ENCODE measurements at places on chromosomes 12 and 14.

GRCh38 chr14:20820063-20820904 lies 17.6 kb upstream of the RNASE1 start:
- no peak for DNase-seq

DNA sequence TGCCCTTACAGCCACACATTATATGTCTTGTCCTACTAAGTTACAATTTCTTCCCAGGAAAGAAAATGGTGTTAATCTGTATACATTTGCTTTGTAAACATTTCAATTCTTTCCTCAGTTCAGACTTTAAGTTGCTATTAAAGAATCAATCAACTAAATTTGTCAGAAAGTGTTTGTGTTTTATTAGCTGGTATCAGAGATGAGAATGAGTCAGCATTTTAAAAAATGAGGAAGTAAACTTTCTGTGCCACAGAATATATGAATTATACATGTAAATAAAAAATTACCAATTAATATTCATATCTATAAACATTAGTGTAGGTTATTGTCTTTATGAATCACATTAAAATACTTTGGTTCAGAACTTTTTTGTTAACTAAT lies 82.0 kb downstream of the LMO3 start:
- DNase-seq, result no peak

DNA sequence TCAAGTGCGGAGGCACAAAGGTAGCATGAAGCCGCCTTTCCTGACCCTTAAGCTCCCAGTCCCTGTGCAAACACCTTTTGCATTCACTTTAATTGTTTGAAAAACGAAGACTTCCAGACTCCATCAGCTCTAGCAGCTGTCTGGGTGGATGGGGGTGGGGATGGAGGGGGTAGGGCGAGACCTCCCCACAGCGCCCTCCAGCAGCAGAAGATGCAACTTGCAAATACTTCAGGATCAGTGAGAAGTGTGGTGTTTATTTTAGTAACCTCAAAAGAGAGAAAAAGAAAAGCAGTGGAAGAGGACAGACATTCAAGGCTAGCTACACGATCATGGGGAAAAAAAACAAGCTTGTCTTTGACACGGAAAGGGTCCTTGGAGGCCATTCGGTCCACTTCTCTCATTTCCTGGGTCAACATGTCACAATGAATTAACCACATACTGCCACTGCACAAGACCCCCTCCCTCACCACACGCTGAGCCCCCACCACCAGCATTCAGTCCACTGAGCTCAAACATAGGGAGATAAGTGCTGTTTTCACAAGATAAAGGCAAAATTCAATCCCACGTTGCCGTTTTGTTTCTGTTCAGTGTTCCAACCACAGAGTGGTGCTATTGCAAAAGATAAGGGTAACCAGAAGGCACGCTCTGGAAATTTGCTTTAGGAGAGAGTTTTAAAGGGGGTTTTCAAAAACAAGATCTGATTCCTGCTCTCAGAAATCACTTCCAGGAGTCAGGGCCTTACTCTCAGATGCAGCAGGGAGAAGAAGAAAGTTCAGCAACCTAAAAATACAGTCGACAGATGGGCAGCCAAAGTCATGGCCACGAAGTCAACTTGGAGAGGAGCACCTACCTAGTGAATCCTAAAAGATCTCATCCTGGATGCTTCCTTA lies 3.3 kb upstream of the NTF3 start:
- DNase-seq, result peak; percentile 41

- no peak for DNase-seq
These were observed 128.8 kb downstream of the TSPAN9 start for GRCh38 chr12:3205742-3206519.

DNA sequence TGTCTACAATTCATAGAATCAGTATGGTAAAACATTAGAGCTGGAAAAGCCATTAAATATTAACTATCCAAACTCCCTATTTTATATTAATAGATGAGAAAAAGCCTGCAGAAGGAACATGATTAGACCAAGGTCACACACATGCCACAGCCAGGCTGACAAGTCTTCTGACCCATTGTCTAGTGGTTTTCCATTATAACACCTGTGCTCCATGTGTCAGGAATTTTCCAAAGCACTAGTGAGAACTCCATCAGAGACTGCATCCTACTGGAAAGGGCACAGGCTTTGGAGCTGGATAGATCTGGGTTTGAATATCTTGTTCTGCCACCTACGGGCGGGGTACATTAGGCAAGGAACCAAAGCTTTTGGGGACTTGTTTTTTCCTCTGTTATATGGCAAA lies 325.5 kb downstream of the RAD51B start:
- no peak for DNase-seq

- no peak for DNase-seq
These were observed 10.1 kb downstream of the LRTM2 start for GRCh38 chr12:1830401-1830845.

GRCh38 chr12:110846615-110847566 lies at the start of gene CCDC63:
TSS of gene CCDC63 (plus strand) at chr12:110846987. CDS start at chr12:110852955, 5,968 bp downstream.
- DNase-seq, result peak; percentile 76

DNA sequence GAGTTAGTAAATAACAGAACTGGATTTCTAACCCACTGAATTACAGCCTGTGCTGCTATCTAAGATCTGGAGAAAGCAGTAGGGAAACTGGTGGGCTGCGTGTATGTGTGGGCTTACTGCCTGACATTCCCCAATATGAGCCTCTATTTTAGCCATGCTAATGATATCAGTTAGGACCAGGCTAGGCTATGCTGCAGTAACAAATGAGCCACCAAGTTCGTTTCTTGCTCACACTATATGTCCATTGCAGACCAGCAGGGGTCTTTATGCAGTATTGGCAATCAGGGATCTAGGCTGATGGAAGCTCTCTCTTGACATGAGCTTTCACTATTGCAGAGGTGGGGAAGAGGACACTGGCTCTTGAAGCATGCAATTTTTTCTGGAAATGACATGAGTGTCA lies 40.4 kb downstream of the FOS start:
- DNase-seq, result no peak

DNA sequence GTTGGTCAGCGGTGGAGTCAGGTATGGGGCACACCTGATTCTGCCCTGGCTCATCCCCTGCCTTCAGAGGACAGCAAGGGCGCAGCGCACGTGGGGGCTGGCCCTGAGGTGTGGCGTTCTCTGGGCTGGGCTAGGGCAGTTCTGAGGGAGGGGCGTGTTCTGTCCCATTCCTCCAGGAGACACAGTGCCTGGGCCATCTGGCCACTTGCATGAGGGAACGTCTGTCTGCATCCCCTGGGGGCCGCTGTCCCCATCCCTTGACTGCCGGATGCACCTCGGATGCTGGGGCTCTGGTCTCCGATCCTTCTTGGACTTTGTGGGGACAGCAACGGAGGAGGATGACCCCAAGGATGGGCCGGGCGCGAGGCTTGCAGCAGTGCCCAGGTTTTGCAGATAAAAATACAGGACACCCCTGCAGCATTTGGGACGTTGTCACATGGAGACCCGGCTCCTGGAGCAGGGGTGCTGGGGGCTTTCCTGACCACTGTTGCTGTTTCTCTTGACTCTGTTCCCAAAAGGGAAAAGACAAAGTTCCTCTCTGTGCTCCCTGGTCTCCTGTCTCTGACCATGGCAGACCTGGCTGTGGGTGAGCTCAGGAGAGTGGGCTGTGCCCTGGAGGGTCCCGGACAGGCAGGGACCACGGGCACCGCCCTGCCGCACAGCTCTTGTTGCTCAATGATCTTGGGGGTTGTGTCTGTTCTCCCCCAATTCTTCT lies 6.9 kb downstream of the MTA1 start:
- DNase-seq, result no peak

DNA sequence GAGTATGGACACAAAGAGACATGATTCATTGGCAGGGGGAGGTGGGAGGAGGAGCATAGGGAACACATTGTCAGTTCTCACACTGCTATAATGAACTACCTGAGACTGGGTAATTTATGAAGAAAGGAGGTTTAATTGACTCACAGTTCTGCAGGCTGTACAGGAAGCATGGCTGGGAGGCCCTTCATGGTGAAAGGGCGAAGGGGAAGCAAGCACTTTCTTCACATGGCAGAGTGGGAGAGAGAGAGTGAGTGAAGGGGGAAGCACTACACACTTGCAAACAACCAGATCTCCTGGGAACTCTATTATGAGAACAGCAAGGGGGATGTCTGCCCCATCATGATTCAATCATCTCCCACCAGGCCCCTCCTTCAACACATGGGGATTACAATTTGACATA lies 391.8 kb downstream of the BMP4 start:
- DNase-seq, result no peak

- DNase-seq, result no peak
These were observed 23.1 kb upstream of the TBC1D30 start for GRCh38 chr12:64801381-64801780.

- no peak for DNase-seq
These were observed 116.8 kb downstream of the PRMT8 start for GRCh38 chr12:3607821-3608220.

- no peak for DNase-seq
These were observed 10.7 kb downstream of the DYRK2 start for GRCh38 chr12:67659292-67659691.

DNA sequence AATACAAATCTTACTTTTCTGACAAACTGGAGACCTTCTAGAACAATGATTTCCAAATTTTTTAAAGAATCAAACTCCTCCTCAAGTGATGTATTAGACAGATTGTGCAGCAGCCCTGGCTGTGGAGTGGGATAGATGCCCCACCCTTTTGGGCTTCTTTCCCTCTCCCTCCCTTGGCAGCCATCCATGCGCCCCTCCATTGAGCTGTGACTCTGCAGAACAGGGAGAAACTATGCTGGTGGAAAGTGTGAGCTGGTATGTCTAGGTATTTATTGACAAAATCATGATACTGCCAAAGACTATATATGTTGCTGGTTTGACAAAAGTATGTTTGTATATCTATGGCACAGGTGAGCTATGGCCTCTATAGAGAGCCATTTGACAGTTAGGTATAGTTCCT lies 138.5 kb downstream of the KTN1 start:
- DNase-seq, result no peak

DNA sequence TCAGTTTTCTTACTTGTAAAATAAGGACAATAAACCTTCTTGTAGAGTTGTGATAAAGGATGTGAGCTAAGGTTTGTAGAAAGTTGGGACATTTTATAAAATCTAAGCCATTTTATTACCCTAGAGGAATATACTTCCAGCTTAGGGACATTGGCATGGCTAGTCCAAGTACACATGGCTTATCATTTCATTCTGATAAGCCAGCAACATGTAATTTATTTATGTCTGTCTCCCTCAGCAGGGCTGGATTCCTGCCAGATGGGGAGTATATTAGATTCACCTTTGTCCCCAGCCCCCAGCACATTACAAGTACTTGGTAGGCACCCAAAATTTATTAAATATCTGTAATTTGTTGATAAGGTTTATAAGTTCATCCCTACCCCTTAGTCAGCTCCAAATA lies 6.3 kb upstream of the ATG14 start:
- no peak for DNase-seq

DNA sequence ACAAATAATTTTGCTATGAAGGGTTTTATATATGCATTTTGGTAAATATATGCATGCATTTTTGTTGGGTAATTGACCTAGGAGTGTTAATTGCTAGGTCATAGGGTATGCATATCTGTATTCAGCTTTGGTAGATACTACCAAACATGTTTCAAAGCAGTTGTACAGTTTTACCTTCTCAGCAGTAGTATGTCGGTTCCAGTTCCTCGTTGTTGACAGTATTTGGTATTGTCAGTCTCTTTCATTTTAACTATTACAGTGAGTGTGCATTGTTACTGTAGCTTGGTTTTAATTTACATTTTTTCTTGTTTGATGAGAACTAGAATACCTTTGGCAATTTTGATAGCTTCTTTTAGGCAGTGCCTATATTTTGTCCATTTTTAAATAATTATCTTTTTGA lies 98.9 kb downstream of the ARID2 start:
- DNase-seq, result no peak

DNA sequence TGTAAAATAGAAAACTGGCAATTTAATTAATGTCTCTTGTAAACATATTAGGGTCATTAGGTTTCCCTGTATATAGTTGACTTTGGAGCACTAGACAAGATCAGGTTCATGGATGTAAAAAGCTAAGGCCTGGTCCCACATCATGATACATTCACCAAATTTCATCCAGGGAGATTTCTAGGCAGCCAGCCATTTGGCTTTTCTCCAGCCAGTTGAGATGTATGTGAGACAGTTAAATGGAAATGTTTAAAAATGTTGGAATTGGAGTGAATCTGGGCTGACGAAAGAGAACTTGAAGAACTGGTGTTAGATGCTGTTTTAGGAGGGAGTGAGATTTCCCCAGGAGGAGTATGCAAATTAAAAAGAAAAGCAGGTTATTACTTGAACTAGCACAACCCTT lies 41.8 kb upstream of the CLEC14A start:
- no peak for DNase-seq

- DNase-seq, result no peak
These were observed 155.5 kb downstream of the ZFP36L1 start for GRCh38 chr14:68637106-68638021.

- no peak for DNase-seq
These were observed 1472.5 kb upstream of the SEL1L start for GRCh38 chr14:83006121-83006670.

DNA sequence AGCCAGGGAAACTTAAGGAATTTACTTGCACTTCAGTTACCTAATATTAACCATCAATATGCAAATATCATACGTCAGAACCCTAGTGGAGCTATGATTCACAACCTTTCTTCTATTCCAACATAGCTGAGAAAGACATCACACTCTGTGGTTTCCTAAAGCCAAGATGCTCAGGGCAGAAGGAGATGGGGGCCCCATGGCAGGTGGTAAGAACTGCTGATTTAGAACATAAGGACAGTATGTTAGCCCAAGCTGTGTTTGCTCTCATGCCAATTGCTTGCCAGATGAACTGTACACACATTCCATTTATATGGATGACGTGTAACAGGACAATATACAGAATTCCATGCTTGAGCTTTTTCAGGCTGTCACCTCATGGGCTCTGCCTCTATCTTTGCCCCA lies 34.6 kb downstream of the HECTD4 start:
- DNase-seq, result no peak
